ENCODE measurements at places on chromosomes 13 and 19.

DNA sequence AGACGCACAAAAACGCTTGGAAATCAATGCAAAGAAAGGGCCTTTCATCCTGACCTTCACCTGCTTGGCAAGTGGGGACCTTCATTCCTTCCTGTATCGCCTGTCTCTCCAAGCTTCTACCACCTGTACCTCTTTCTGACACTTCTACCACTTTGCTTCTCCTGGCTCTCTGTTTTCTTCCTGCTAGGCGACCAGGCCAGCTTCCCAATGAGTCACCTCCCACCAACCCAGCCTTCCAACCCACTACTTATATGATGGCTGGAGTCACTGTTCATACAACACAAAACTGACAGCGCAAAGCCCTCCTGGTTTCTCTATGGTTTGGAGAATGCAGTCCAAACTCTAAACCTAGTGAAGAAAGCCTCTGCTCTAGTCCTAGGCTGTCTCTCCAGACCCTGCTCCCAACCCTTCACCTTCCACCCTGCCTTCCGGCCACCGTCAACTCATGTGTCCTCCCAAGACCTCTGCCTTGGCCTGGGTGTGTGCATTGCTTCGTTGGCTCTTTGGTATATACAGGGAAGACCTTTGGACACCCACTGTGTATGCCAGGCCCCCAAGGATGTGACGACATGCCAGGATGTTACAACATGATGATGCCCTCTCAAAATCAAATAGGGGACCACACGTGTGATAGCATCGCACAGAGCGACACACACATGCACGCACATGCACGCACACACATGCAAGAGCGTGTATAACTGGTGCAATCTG is 148.5 kb downstream of the STK24 start:
- DNase-seq: no peak

- no peak for DNase-seq
These were observed 692.7 kb downstream of the UQCRFS1 start for GRCh38 chr19:28519952-28520861.

- no peak for DNase-seq
These were observed 910.6 kb upstream of the SLITRK5 start for GRCh38 chr13:86760620-86761019.

GRCh38 chr13:99686157-99686572 is 184.9 kb downstream of the TM9SF2 start:
- no peak for DNase-seq

Measured in activated CD8-positive, alpha-beta memory T cell treated with anti-CD3 and anti-CD28 coated beads, Interleukin-2, amount 50 U/mL, for 4 hours (primary cell).